Trophoblast cell (in vitro differentiated cells and primary cell): ENCODE measurements at places on chromosomes 3 and 15.

DNA sequence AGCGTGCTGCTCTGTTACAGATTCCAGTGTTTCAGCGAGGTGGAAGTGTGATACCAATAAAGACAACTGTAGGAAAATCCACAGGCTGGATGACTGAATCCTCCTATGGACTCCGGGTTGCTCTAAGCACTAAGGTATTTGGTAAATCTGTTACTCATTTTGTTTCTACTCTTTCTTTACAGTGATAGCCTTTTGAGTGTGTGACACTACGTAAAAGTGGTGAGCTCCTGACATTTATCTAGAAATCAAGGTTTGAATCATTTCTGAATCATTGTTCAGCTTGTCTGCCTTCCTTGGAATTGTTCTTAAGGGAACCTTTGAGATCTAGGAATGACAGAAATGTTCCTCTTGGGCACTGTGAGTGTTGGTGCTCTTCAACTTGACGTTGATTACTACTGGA, 11.2 kb upstream of the CAPN3 start:
- H3K27ac ChIP-seq, result no peak overlapping the region
- H3K36me3 ChIP-seq, result peaks cover 1% of the 10 kb centered on the region
- no peaks in the 10 kb centered on the region for H3K27me3 ChIP-seq
- H3K4me1 ChIP-seq, result no peaks in the 10 kb centered on the region
- H3K4me3 ChIP-seq, result no peak overlapping the region

DNA sequence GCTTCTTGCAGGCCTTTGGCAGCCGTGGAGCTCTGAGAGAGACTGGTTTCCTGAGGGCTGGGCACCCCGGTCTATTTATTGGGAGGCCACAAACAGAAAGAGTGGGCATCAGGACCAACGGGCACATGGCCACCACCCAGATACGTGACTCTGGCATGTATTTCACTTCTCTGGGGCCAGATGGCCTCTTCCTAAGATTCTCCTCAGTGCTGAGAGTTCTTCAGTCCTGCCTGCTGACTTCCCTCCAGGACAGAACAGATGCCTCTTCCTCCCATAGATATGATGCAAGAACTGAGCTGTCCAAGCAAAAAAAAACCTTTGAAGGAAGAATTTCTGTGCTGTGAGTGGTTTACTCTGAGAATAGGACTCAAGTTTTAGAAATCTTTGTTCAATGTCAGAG, 107.7 kb downstream of the IGF2BP2 start:
- H3K27me3 ChIP-seq, result no peaks in the 10 kb centered on the region
- no peak overlapping the region for H3K4me3 ChIP-seq
- DNase-seq, result peak; percentile 53
- peak overlapping the region; percentile 73 for H3K27ac ChIP-seq

- no peak for DNase-seq
- H3K4me3 ChIP-seq, result no peak overlapping the region
- H3K27ac ChIP-seq, result peak overlapping the region; percentile 66
These were observed 291.2 kb upstream of the C2CD4B start for GRCh38 chr15:62456011-62456920.

DNA sequence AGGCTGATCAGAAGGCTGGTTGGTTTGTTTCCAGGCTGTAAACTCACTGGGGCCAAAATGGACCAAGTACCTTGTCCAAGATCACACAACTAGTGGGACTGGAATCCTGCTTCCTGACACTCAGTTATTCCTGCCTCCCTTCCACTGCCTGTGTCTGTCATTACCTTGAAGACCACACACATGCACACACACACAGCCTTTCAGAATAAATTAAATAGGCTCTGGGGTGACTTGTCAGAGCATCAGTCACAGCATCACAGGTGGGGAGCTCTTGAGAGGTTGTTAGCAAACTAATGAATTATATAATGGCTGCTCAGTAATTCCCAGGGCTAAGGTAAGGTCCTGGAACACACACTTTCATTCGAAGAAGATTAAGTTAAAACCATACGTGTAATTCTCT, 231.8 kb downstream of the UACA start:
- no peaks in the 10 kb centered on the region for H3K36me3 ChIP-seq
- no peaks in the 10 kb centered on the region for H3K4me1 ChIP-seq
- H3K4me3 ChIP-seq, result no peak overlapping the region
- no peak for DNase-seq

DNA sequence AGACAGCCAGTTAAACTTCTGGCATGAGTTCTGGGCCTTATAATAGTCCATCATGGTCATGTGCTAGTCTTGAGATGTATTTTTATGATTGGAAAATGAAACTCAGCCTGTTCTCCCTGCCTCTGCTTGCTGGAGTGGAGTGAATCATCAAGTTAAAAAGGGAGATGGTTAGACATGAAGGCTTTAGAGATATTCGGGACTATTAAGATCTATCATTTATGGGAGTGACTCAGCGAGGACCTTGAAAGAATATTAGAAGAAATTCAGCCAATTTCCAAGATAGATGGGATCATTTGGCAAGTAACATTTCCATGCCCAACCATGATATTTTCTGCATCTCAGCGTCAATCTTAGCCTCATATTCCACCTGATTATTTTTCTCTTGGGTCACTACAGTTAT, 79.8 kb downstream of the AGBL1 start:
- H3K36me3 ChIP-seq, result no peaks in the 10 kb centered on the region
- H3K4me3 ChIP-seq, result no peak overlapping the region
- DNase-seq, result no peak
- no peak overlapping the region for H3K27ac ChIP-seq
- H3K4me1 ChIP-seq, result peaks cover 4% of the 10 kb centered on the region

DNA sequence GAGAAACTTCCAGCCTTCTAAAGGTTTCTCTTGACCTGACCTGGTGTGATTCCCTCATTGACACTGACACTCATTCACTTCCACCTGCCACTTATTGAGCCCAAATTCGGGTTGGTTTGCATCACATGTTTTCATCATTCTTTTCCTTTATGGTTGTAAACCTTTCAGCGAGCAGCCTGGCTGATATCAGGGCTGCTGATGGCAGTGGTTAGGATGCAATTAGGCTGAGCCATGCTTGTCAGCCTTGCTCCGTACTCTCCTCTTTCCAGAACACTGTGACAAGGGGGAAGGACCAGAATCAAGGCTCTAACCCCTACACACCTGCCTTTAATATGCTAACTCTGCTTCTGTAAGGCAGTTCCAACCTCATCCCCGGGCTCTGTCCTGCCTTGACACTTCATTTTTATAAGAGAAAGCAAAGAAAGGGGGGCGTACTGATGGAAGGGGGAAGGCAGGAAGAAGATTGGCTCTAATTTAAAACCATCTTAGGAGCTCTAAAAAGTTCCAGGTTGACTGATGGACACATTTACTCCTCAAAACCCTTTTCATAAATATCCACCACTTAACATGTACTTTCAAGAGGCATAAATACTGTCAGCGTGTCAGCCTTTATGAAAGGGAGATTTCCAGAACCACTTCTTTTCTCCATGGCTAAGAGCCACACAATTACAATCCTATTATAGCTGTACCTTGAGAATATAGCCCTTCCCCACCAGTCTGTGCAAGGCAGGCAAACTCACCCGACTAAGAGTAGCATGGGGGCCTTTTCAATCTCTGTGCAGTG, 5.7 kb downstream of the NMNAT3 start:
- H3K27ac ChIP-seq, result no peak overlapping the region
- H3K4me1 ChIP-seq, result no peaks in the 10 kb centered on the region
- DNase-seq, result no peak
- H3K4me3 ChIP-seq, result no peak overlapping the region
- H3K27me3 ChIP-seq, result peaks cover 3% of the 10 kb centered on the region

DNA sequence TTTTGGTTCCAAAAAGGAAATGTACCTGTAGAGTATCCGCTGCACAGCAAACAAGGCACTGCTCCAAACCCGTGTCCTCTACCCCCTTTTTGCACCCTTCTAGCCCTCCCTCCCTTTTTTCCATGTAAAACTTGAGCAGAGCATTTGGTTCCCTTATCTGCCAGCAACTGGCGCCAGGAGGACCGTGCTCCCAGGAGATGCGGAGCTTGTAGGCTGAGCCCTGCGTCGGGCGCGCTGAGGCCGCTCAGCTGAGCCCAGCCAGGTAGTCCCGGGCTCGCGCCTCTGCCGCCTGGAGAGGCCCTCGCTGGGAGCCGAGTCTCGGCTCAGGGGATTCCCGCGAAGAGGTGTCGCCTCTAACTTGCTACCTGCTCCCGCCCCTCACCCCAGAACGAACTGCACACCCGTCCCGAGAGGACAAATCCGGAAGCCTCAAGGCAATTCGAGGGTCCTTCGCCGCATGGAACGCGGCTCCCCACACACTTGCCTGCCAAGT, 575 bp downstream of the TRPM7 start:
- H3K4me3 ChIP-seq, result peak overlapping the region; percentile 92
- H3K27me3 ChIP-seq, result no peaks in the 10 kb centered on the region
- H3K4me1 ChIP-seq, result no peaks in the 10 kb centered on the region

GRCh38 chr3:187957582-187957981, 196.4 kb upstream of the LPP start:
- no peak for DNase-seq
- H3K4me3 ChIP-seq, result no peak overlapping the region
- no peak overlapping the region for H3K27ac ChIP-seq
- peaks cover 2% of the 10 kb centered on the region for H3K4me1 ChIP-seq

GRCh38 chr15:44250566-44251205, 37.8 kb upstream of the GOLM2 start:
- H3K4me1 ChIP-seq, result no peaks in the 10 kb centered on the region
- H3K36me3 ChIP-seq, result no peaks in the 10 kb centered on the region
- H3K27ac ChIP-seq, result no peak overlapping the region
- no peak for DNase-seq
- H3K4me3 ChIP-seq, result no peak overlapping the region
- no peaks in the 10 kb centered on the region for H3K27me3 ChIP-seq

DNA sequence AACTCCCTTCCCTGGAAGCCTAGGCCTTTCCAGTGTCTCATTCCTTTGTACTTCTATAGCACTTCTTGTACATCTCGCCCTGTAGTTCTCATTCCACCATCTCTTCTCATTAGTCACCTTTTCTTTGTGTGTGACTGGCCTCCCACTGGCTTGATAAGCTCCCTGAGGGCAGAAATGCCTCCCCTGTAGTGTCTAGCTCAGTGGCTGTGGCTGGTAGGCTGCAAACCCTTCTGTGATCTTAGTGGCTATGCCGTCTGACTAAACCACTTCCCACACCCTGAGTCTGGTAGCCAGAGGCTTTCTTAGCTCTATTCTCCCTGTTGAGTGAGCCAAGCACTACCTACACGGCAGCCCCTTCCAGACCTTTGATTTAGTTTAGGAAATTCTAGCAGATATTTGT, 24.4 kb upstream of the TNFAIP8L3 start:
- no peaks in the 10 kb centered on the region for H3K27me3 ChIP-seq
- no peaks in the 10 kb centered on the region for H3K36me3 ChIP-seq
- H3K27ac ChIP-seq, result no peak overlapping the region
- peaks cover 2% of the 10 kb centered on the region for H3K4me1 ChIP-seq

GRCh38 chr15:83078712-83079111, 11.7 kb upstream of the BTBD1 start:
- H3K36me3 ChIP-seq, result no peaks in the 10 kb centered on the region
- H3K4me1 ChIP-seq, result no peaks in the 10 kb centered on the region
- no peaks in the 10 kb centered on the region for H3K27me3 ChIP-seq
- H3K27ac ChIP-seq, result no peak overlapping the region
- peak; percentile 35 for DNase-seq

- H3K27me3 ChIP-seq, result no peaks in the 10 kb centered on the region
- no peaks in the 10 kb centered on the region for H3K36me3 ChIP-seq
- DNase-seq, result no peak
- no peak overlapping the region for H3K27ac ChIP-seq
- H3K4me3 ChIP-seq, result no peak overlapping the region
- H3K4me1 ChIP-seq, result no peaks in the 10 kb centered on the region
These were observed 432.7 kb downstream of the IL5RA start for GRCh38 chr3:2677501-2677900.

DNA sequence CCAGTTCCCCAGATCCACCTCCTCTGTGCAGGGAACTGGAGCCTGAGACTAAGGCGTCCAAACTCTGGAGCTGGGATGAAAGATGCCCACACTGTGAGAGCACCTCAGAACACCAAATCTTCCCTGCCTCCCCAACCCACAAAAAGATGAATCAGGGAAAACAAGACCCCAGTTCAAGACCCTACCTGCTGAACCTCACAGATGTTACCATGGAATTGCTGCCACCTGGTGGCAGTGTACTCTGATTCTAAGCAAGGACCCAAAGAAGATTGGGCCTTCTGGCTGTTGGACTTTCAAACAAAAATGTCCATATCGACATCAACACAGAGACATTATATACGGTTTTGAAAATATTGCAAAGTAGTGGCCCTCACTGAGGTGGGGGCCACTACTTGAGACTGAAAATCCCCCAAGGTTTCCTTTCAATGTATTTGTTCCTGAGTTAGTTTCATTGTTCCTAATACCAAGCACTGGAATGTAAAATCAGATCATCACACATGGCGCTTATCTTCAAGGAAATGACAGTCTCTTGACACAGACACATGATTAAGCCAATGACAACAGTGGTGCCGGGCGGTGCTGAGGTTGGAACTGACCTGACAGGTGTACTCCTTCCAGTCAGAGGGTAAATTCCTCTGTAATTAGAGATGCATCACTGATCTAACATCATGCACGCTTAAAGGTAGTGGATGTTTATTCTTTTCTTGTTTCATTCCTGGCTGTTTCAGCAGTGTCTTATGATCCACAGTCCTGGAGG, 67.6 kb downstream of the SLC6A11 start:
- H3K4me3 ChIP-seq, result no peak overlapping the region
- no peaks in the 10 kb centered on the region for H3K36me3 ChIP-seq
- no peaks in the 10 kb centered on the region for H3K27me3 ChIP-seq
- no peaks in the 10 kb centered on the region for H3K4me1 ChIP-seq
- H3K27ac ChIP-seq, result no peak overlapping the region
- DNase-seq, result peak; percentile 58

DNA sequence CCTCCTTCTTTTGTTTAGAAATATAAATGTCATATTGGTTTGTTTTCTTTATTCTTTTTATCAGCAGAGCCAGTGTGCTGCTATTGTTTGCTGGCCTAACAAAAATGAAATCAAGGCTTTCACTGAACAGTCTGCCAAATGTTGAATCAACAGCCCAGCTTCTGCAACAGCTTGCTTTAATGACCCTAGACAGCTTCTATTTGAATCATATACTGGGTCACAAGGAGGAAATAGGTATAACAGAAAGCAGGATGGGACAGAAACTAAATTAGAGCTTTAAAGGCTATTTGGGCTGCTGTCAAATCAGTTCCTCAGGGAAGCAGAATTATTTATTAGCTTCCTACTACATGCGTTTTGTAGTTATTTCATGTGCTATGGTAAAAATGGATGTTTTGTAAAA, 12.1 kb upstream of the DNAJC13 start:
- no peaks in the 10 kb centered on the region for H3K36me3 ChIP-seq
- DNase-seq, result no peak
- no peak overlapping the region for H3K27ac ChIP-seq

GRCh38 chr3:194494951-194495374, 8.2 kb upstream of the ATP13A3 start:
- H3K27me3 ChIP-seq, result no peaks in the 10 kb centered on the region
- H3K4me3 ChIP-seq, result no peak overlapping the region
- H3K4me1 ChIP-seq, result peaks cover 7% of the 10 kb centered on the region
- H3K36me3 ChIP-seq, result no peaks in the 10 kb centered on the region
- DNase-seq, result no peak
- no peak overlapping the region for H3K27ac ChIP-seq

- peaks cover 3% of the 10 kb centered on the region for H3K4me1 ChIP-seq
- no peak for DNase-seq
- H3K4me3 ChIP-seq, result no peak overlapping the region
- H3K27ac ChIP-seq, result peak overlapping the region; percentile 9
- H3K36me3 ChIP-seq, result no peaks in the 10 kb centered on the region
These were observed 105.9 kb upstream of the HERC1 start for GRCh38 chr15:63939531-63940130.

GRCh38 chr3:22318325-22318724, 567.3 kb upstream of the ZNF385D start:
- no peaks in the 10 kb centered on the region for H3K4me1 ChIP-seq
- no peak overlapping the region for H3K4me3 ChIP-seq
- H3K27ac ChIP-seq, result no peak overlapping the region
- H3K36me3 ChIP-seq, result no peaks in the 10 kb centered on the region
